ENCODE measurements at places on chromosomes 1 and 21. TPM values are rescaled to one million over a fixed set of nuclear protein-coding genes. Genes with fewer than 3 reads are reported as not detected.

The ACKR1 gene
- polyA plus RNA-seq: 4.5 TPM

The ELAPOR1 gene
- 11.5 TPM for polyA plus RNA-seq

The OR2L5 gene
- not detected for polyA plus RNA-seq

The SIM2 gene
- 1.2 TPM for polyA plus RNA-seq

The OR2L8 gene
- not detected for polyA plus RNA-seq

DNA sequence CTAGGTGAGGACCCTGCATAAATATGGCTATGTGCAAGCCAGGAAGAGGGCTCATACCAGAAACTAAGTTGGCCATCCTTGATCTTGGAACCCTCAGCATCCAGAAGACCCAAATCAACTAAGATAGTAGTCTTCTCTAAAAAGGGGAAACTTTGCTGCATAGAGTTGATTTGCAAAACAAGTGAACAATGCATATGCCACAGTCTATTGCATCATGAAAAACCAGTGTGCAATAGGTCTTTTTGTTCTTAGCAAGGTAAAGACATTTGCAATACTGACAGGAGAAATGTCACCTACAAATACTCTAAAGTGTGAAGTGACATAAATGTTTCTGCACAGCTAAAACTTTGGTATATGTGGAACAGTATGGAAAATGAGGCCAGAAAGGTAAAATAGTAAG lies 2.0 kb upstream of the IFI16 start:
- DNase-seq: no peak

DNA sequence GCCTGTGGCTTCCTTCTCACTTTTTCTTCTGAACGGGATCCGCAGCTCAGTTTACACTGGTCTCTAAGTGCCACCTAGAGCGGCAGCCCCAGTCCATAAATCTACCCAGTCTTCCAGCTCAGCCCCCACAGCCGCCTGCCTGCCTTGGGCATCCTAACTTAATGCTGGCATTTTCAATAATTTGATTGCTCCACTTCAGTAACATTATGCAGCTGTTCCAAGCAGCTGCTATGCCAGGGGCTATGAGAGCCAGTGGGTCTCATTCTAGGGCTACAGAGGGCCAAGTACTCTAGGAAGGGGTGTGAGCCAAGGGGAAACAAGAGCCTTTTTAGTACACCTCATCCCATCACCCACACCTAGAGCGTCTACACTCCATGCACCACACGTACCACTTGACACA lies 48.4 kb upstream of the COA6 start:
- no peak for DNase-seq

GRCh38 chr1:177045151-177045550 lies 119.4 kb downstream of the ASTN1 start:
- DNase-seq: no peak

DNA sequence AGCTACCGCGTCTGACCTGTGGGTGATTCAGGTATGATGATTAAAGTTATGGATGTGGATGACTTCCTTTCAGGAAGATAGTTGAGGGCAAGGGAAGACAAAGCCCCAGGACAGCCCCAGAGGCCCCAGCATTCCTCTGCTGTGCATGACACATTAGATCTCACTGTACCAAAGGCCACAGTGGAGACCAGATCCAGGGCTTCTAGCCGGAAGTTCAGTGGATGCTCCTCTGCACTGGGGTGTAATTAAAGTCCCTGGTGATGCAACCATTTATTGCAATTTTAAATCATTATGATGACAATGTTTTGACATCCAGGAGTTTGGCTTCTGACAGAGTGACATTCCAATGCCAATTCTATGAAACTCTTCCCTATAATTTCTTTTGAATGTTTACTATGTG lies 5.0 kb downstream of the C4BPA start:
- no peak for DNase-seq

DNA sequence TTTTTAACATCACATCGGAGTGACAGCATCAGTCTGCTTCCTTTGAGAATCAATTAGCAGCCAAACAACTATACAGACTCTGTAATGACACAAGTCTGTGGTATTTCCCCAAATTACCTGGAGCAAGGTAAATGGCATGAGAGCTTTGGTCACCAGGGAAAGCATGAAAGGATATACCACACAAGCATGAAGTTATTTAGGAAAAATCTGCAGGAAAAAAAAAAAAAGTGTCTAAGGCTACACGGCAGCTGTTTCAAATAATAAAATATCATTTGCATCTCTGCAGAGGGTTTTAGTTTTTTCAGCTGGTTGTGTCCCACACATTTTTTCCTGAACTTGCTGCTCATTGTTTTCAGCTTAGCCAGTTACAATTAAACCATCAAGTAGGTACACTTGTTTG lies 234.7 kb downstream of the TTLL7 start:
- no peak for DNase-seq

DNA sequence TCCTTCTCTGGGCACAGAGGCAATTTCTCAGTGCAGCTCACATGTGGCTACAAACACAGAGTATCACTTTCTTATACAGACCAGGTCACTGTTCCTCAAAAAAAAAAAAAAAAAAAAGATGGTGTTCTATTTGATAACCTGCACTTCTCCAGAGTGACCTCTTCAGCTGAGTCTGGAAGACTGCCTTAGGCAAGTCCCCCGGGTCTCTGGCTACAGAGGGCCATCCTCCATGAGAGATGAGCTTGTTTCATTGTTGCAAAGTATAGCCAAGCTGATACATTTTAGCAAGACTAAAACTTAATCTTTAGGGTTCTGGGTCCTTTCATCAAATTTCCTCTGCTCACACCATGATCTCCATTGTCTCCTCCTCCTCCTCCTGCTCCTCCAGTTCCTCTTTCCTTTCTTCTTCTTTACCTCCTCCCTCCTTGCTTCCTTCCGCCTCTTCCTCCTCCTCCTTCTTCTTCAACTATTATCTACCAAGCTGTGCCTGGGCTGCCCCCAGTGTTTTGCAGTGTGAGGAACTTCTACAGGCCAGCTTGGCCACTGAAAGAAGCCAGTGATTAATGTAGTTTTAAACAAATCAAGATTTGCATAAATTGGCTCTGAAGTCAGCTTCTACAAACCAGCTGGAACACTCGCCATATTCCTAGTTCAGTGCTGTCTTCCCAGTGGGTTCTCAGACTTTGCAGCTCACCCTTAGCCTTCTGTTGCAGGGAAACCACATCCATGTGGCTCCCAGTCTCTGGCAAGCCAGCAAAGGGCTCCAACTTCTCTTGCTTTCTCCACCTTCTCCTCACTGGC lies 139.4 kb downstream of the RUNX1 start:
- no peak for DNase-seq

GRCh38 chr1:158176399-158176798 lies 4.3 kb upstream of the CD1D start:
- DNase-seq: no peak

DNA sequence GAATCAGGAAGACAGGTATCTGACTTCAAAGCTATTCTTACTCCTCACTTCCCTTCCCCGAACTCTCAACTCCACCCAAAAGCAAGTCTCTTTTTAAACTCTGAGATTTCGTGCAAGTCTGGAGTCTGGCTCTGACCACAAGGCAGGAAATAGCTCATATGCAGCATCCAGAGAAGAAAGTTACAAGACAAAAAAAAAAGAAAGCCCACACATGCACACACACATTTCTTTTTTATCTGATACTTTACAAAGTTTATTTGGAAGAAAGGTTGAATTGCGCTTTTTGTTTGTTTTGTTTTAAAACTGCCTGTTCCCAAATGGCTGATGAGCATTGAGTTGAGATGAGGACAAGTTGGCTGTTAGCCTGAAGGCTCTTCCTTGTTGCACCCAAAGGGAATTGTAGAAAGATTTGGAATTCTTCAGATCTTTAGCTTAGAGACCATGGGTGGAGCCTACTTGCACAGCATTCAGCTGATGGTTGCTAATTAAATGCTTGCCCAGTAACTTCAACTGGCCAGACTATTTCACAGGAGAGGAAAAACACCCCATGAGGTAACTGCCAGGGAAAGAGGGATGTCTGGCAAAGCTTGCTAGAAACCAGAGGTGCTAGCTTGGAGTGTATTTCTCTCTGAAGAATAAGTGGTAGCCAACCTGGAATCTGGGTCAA lies 490.3 kb downstream of the TTLL7 start:
- DNase-seq: peak; percentile 58

GRCh38 chr1:218274511-218274910 lies 10.6 kb upstream of the RRP15 start:
- DNase-seq: no peak

- no peak for DNase-seq
Measured at GRCh38 chr1:147852706-147853225, 49.8 kb upstream of the GJA8 start.

DNA sequence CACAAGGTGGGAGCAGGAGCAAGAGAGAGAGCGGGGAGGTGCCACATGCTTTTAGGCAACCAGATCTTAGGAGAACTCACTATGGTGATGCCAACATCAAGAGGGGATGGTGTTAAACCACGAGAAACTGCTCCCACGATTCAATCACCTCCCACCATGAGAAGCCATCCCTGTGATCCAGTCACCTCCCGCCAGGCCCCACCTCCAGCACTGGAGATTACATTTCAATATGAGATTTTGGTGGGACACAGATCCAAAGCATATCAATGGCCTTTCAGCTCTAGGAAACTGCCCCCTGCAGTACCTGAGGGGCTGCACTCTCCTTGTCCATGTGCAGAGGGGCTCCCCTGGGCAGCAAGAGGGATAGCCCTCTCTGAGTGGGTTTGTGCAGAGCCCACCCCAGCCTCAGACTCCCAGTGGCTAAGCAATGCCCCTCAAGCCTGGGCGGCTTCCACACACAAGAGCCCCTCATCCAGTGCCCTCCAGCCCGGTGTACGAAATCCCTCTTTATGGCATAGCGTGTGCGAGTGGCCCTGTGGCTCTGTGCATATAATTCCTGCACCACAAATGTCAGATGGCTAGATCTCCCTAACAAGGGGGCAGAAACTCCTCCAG lies 15.5 kb upstream of the PRDM16 start:
- DNase-seq: no peak

GRCh38 chr1:246333855-246334254 lies 173.2 kb downstream of the SMYD3 start:
- DNase-seq: no peak

DNA sequence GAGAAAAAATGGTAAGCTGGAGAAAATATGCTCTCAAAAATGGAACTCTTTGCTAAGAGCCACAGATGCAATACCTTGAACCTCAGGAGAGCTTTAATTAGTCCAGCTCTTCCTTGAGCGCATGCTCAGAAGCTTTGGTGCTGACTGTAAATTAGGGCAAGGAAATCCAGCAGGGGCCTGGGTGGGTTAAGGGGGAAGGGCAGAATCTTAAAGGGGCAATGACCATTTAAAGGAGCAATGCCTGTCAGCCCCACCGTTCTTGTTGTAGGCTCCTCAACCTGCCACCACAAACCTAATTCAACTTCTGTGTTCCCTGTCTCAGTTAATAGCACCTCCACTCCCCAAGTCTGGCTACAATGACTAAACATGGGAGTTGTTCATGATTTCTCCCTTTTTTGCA lies 6.8 kb upstream of the SLC22A15 start:
- no peak for DNase-seq

DNA sequence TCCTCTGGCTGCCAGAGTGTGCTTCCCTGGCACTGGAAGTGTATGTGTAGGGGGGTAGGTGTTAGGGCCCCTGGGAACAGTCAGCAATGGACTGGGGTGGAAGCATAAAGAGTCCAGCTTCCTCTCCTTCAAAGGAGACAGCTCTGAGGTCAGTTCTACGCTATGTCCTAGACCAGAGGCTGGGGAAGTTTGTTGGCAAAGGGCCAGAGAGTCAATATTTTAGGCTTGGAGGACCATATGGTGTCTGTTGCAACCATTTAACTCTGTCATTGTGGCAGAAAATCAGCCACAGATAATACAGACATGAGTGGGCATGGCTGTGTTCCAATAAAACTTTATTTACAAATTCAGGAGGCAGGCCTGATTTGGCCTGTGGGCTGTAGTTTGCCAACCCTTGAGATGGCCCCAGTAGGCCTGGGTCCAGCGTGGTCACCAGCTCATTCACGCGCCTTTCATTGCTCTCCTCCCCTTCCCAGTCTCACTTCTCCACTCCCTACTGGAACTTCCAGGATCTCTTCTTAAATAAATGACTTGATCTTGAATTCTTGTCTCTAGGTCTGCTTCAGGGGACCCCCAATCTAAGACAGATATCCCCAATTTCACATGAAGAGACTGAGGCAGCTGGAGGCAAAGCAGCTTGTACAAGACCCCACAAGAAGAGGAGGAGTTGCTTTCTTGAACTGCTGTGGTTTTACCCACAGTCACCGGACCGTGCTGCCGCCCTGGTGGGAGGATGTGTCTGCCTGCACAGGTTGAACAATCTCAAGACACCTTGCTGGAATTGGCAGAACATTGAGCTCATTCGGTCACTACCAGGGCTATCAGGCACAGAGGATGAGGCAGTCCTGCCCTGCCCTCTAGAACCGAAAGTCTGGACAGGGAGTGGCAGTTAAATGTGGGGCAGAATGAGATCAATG lies 162.4 kb upstream of the POU3F1 start:
- no peak for DNase-seq
